ENCODE measurements at places on chromosomes 4 and X.

GRCh38 chr4:157219711-157220370, 687 bp upstream of the GRIA2 start:
- DNase-seq: no peak

- no peak for DNase-seq
These were observed 463 bp downstream of the CT45A10 start for GRCh38 chrX:135892781-135893180.

- DNase-seq: no peak
These were observed 245.9 kb upstream of the GIMD1 start for GRCh38 chr4:106614441-106614840.

DNA sequence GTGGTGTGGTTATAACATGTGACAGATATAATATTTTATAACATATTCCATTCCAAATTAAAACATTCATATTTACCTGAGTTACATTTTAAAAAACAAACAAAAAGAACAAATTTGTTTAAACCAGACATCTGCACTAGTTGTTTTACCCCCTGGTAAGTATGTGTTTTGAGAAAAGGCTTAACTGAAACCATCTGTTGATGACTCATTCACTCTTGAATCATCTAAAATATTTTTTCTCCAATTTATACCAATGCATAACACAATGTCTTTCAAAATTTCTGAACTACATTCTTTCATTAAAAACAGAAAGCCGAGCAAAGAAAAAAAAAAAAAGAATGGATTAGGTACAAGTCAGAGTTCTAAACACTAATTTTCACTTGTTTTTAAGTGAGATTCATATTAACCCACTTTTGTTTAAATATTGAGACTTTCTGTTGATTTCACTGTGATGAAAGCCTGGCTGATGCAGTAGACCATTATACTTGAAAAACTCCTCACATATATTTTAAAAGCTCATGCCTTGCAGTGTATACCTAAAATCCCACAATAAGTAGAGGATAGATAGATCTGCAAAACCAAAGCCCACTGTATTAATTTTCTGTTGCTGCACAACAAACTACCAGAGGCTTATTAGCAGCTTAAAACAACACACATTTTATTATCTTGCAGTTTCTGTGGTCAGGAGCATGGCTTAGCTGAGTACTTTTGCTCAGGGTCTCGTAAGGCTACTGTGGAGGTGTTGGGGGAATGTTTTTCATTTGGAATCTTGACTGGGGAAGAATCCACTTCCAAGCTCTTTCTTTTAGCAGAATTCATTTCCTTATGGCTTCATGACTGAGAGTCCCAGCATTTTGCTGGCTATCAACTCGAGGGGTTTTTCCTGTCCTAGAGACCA, 221.5 kb downstream of the PCDH18 start:
- DNase-seq: no peak

DNA sequence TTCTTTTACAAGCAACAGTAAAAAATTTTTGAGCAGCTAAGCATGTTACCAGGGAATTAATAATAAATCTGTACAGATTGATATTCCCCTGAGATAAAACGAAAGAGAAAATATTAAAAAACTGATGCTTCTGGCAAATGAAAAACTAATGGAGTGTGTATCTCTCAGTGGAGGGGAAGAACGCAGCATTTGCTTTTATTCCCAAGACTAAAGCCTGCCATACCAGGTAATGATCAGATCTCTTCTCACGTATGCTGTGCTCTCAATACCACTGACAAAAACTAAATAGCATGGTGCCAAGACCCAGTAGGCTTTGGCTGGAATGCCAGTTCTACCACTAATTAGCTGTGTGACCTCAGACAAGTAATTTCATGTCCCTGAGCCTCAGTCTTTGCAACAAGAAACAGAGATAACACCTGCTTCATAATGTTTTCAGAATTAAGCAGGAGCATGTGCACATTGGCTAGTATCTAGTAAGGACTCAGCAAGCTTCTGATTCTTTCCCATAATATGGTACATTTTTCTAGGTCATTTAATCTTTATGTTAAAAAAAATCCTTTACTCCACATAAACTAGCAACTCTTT, 179.6 kb downstream of the CENPC start:
- DNase-seq: no peak

- DNase-seq: no peak
These were observed 69.8 kb upstream of the NEIL3 start for GRCh38 chr4:177239878-177240277.

DNA sequence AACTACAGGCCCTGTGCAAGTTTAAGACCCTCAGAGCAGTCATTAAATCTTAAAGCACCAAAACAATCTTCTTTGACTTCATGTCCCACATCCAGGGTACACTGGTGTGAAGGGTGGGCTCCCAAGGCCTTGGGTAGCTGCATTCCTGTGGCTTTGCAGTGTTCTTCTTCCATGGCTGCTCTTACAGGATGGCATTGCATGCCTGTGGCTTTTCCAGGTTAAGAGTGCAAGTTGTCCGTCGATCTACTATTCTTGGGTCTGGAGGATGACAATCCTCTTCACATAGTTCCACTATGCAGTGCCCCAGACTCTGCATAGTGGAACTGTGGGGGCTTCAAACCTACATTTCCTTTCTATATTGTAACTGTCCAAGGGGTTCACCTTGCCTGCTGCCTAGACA, 494.5 kb downstream of the CFAP47 start:
- DNase-seq: no peak

- DNase-seq: no peak
These were observed 2.3 kb upstream of the SLC26A1 start for GRCh38 chr4:995311-996026.

- peak; percentile 80 for DNase-seq
These were observed 641 bp upstream of the NCBP2L start for GRCh38 chrX:107776649-107777535.
